ENCODE measurements at places on chromosomes 16 and 17.
A peak's percentile ranks its signal among the peaks of the same experiment; 100 is the strongest.

- DNase-seq: no peak
Measured at GRCh38 chr16:64532691-64533090, 589.2 kb downstream of the CDH11 start.

DNA sequence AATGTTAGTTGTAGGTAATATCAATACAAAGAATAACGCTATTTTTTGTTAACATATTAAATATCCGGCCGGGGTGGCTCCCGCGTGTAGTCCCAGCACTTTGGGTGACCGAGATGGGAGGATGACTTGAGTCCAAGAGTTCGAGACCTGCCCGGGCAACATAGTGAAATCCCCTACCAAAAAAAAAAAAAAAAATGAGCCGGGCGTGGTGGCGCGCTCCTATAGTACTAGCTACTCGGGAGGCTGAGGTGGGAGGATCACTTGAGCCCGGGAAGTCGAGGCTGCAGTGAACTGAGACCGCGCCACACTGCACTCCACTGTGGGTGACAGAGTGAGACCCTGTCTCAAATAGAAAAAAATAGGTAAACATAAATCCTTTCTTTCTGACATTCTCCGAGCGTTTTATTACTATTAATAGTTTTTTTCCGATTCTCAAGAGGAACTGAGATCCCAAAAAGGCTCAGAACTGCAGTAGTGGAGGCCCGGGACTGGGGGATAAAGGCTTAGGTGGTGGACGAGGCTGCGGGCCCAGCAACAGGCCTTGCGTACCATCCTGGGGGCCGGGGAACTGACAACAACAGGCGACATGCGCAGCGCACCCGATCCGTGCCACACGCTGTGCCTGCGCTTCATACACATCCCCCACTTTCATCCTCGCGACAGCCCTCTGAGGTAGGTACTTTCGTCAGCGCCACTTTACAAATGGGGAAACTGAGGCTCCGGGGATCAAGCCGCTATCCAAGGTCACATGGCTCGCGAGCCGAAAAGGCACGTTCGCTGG, 919 bp downstream of the N4BP1 start:
- DNase-seq: no peak

DNA sequence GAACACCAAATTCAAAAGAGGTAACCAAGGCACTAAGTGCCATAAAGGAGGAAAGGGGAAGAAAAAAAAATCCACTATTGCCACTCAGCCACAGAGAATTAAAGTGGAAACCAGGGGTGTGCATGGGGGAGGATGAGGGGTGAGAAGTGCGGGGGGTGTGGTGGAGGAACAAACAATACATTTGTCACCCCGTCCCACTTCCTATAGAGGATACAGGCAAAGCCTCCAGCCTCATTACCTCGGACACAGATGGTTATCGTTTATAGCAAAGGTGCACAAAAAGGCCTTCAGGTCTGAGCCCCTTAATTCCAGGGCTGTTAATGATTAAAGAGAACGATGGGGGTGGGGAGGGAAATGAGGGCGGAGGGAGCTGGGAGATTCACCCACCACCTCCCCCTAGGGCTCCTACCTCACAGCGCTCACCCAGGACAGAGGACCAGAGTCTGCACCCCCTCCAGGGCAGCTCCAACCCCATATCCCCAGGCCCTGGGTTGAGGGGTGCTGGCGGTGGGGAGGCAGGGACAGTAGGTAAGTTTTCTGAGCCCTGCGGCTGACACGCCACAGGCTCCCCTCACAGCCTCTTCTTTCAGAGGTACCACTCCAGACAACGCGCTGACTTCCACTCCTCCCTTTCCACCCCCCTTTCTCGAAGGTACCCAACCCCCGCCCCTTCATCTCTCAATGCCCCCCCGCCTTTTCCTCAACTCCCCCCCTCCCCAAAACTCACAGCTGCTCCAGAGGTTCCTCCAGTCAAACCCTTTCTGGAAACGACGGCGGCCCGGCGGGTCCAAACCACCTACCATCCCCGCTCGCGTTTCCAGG, 470 bp downstream of the DCUN1D3 start:
- DNase-seq: no peak

- no peak for DNase-seq
Measured at GRCh38 chr16:57357330-57358085, 1.1 kb upstream of the CCL22 start.

DNA sequence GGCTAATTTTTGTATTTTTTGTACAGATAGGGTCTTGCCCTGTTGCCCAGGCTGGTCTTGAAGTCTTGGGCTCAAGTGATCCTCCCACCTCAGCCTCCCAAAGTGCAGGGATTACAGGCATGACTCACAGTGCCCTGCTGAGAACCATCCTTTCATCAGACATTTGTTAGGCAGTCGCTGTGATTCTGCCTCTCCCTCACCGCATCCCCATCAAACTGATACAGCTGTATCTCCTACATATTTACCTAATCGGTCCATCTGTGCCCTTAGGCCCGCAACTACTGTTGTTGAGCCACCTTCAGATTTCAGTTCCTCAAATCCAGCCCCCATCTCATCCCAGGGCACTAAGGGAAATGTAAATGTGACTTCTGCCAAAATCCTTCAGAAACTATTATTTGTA, 2.0 kb upstream of the SLC43A2 start:
- DNase-seq: no peak

DNA sequence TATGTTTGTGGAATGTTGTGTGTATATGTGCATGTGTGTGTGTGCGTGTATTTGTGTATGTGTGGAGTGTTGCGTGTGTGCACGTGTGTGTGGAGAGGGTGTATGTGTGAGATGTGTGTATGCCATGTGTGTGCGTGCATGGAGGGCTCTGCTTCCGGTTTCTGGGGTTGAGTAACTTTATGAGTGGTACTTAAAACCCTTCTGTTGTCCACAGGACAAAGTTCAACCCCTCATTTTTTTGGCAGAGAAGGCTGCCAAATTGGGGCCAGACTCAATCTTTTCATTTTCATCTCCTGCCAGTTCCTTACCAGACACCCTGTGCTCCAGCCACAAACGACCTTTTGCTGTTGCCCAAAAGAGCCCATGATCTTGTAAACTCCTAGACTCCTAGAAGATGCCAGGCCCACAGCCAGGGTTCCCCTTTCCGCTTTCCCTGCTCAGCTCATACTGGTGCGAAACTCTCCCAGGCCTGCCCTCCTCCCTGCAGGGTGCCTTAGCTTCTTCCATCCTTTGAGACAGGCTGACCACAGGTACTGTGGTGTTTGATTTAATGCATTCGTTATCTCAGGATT, 100.2 kb downstream of the CMIP start:
- no peak for DNase-seq

GRCh38 chr17:34366529-34367107, 3.6 kb upstream of the CCL1 start:
- no peak for DNase-seq

- no peak for DNase-seq
Measured at GRCh38 chr17:61846761-61847375, 16.5 kb downstream of the BRIP1 start.

DNA sequence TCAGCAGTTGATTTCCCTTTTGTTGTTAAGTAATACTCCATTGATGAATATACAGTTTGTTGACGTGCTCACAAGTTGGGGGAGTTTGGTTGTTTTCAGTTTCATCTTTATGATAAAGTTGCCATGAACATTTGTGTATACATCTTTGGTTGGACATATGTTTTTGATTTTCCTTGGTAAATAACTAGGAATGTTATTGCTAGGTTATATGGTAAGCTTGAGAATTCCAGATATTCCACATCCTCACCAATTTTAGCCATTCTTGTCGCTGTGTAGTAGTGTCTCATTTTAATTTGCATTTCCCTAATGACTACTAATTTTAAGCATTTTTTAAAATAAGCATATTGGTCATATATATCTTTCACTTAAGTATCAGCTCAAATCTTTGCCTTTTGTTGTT, 55.0 kb upstream of the RASL10B start:
- no peak for DNase-seq

- DNase-seq: no peak
Measured at GRCh38 chr17:19948116-19948943, 29.3 kb downstream of the AKAP10 start.

DNA sequence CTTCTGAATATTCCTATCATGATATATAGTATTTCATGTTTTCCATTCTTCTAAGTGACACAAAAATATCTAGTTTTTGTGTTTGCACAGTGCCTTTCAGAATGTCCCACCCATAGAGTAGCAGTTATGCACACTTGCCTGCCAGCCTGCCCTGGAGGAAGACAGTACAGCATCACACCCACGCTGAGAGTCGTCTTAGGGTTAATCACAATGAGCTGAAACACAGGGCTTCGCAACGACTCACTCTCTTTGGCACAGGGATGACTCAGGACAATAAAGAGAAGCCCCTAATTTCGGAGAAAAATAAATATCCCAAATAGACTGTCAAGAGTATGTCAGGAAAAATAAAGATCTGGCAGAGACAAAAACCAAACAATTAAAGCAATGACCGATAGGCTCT, 11.6 kb upstream of the NDUFAB1 start:
- DNase-seq: no peak

DNA sequence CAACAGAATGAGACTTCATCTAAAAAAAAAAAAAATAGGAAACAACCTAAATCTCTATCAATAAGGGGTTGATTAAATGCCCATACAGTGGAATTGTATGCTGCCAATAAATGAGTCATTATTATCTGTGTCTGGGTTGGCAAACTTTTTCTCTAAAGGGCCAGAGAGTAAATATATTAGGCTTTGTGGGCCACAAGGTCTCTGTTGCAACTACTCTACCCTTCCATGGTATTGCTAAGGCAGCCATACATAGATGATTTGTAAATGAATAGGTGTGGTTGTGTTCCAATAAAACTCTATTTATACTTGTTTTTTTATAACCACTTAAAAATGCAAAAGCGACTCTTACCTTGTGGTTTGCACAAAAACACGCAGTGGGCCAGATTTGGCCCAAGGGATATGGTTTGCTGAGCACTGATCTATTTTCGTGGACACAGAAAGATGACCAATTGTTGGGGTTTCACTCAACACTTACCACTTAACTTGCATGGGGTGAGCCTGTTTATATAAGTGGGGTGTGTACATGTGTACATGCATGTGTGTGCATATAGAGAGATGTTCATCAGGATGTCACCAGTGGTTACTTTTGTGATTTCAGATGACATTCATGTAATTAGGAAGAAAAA, 12.4 kb upstream of the IL4R start:
- no peak for DNase-seq

DNA sequence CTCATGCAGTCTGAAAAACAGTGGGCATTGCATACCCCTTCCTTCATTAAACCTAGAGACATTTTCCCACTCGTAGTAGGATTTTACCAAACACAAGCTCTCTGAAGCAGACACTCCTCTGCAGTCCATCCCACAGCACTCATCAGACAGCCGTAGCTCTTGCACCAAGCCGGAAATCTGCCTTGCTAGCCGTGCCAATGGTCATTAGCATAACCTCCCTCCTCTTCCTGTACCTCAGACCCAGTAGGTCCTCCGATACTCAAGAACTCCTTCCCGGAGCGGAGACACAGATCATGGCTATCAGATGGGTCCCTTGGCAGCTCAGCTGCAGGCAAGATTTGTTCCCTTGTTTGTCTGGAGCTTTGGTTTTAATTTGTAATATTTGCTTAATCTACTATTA, 483.1 kb upstream of the PSMD7 start:
- no peak for DNase-seq

- peak; percentile 92 for DNase-seq
Measured at GRCh38 chr17:58200024-58200633, 7.6 kb downstream of the EPX start.

DNA sequence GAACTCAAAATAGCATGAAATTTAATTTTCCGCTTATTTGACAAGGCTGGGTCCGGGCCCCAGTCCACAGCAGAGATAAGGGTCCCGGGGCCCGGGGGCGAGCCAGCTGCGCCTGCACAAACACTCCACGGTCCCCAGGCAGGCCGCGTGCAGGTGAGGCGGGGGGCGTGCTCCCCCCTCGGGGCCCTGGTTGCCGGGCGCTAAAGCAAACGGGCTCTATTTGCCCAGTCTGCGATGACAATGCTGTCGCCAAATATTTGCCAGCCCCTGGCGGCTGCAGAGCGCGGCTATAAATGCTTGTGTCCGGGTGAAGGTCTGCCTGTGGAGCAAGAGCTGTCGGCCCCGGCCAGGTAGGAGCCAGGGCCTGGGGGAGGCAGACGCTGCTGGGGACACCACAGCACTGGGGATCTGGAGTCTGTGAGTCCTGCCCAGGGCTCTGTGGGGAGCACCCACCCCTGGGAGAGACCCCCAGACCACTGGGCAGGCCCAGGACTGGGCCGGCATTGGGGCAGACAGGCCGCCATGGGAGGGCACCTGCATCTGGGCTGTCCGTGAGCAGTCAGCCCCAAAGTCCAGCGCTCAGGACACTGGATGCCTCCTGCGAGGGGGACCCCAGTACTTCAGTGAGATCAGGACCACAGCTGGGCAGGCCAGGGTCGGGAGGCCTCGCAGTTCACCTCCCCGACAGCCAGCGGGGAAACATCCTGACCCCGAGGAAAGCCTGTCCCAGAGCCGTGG, at the start of gene PERCC1:
Gene PERCC1 (plus strand): TSS at position 320 of the 738 bp plus-strand sequence. CDS start 1,516 bp downstream, outside the sequence.
- DNase-seq: no peak

GRCh38 chr17:71247441-71248015, 873.3 kb upstream of the SOX9 start:
- DNase-seq: no peak

DNA sequence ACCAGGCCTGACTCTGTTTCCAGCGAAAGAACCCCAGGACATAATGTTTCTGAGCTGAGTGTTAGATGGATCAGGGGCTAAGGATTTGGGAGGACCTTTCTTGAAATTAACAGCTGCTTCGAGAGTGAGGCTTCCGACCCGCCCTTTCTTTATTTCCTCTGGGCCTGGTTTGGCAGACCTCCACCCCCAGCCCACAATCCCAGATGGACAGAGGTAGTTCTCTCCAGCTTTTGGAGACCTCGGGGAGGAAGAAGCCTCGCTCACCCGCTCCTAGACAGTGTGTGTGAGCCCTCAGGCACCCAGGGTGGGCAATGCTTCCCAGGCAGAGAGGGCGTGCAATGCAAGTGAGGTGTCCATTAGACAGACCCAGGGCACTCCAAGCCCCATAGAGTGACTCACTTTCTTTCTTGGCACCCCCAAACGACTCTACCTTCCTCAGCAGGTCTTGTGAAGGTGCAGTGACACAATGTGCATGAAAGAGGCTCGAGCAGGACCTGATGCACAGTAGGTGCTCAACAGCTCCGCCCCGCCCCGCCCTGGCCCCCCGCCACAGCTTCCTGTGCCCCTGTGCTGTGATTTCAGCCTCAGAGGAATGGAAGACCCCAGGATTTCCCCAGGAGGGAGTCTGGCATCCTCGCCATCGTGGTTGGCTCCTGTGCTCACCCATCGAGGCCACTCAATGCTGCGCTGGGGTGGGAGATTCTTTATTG, 50.7 kb upstream of the TOB1 start:
- DNase-seq: no peak

DNA sequence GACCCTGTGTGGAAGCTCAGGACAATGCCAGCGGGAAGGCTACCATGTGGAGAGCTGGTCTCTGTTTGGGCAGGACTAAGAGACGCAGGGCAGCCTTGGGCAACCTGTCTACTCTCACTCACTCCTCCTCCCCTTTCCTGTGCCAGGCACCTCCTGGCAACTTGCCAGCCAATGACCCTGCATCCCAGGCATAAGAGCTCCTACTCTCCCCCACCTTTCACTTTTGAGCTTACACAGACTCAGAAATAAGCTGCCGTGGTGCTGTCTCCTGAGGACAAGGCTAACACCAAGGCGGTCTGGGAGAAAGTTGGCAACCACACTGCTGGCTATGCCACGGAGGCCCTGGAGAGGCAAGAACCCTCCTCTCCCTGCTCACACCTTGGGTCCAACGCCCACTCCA, 2.6 kb downstream of the HBM start:
- no peak for DNase-seq

Data from SK-MEL-5 (cell line).